ENCODE measurements at places on chromosomes 4 and X.
A peak's percentile ranks its signal among the peaks of the same experiment; 100 is the strongest.

GRCh38 chrX:63922221-63922620 is 137.2 kb upstream of the ARHGEF9 start:
- peak; percentile 79 for DNase-seq

DNA sequence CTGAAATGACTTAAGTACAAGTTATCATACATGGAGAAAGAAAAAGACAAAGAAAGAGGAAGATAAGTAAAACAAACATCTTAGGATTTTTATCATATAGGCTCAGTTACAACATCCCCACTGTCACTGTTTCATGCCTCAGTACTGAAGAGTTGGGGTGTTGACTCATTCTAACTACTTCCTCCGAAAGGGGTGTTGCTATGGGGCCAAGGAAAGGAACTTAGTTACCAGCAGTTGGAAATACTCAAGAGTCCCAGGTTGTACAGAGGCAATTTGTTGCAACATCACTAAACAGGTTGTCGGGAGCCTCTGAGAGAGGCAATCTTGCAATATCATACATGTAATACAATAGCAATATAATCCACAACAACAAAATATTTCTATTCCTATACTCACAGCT is 1264.7 kb downstream of the PCDH7 start:
- no peak for DNase-seq

DNA sequence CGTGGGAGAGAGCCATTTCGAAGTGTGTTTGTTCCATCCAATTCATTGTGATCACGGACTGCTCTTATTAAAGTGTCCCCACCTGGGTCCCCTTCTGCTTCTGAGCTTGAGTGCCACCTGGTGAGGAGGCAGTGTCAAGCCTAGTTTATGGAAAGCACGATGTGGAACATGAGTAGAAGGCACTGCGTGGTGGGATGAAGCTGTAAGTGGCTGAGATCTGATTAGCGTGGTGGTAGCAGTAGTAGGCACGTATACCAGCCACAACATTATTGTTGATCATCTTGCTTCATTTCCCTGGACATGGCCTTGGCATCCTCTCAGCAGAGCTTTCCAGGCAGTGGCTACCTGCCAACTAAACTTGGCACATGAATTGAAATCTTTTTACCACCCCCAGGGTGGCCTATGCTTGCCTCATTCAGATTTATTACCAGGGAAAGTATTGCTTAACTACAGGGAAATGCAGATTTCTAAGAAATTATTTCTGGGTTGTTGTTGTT is 46.4 kb downstream of the GPAT3 start:
- DNase-seq = peak; percentile 72

DNA sequence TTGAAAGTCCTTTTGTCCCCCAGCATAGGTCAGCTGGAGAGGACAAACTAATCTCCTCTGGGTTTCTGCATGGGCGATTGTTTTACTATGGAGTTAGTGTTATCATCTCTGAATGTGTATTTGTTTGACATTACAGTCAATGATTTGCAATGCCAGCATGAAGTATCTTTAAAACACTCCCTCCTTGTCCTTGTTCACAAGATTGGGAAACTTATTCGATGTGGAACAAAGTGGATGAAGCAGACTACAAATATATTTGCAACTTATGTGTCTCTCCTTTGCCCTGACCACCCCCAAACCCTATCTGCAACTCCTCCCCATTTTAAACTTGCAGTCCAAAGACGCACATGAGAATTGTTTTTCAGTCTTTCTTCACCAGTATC is 1.5 kb upstream of the PITX2 start:
- no peak for DNase-seq

DNA sequence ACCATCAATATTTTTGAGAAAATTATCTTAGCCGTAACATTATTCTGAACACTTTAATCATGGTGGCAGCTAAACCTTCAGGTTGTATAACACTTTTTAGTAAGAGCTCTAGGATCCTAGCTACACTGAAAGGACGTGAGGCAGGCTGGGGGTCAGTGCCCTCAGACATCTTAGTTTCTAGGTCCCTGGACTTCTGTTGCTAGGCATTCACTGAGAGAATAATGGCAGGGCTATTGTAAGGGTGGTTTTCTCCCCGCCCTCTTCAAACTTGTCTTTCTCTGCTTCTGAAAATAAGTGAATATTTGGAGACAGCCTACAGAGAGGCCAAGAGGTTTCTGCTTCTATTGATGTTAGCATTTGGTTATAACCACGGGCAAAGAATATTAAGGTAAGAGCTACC is 15.4 kb upstream of the MMRN1 start:
- DNase-seq = no peak

GRCh38 chr4:27245216-27245615 is 384.6 kb downstream of the STIM2 start:
- DNase-seq = no peak

DNA sequence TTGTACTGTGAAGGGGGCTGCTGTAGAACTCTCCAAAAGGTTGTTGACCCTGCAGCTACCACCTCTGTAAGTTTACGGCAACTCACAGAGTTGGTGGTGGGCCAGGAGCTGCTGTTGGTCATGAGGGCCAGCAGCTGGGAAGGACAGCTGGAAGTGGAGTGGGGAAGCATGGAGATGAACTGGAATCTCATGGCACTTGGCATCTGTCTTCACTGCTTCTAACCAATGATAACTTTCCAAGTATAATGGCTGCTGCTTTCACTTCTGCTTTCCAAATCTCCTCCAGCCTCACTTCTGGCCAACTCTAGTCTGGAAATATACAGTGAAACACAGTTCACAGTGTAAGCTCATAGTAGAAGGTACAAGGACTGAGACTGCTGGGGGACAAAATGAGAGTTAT is 126.5 kb upstream of the INTU start:
- DNase-seq = no peak

DNA sequence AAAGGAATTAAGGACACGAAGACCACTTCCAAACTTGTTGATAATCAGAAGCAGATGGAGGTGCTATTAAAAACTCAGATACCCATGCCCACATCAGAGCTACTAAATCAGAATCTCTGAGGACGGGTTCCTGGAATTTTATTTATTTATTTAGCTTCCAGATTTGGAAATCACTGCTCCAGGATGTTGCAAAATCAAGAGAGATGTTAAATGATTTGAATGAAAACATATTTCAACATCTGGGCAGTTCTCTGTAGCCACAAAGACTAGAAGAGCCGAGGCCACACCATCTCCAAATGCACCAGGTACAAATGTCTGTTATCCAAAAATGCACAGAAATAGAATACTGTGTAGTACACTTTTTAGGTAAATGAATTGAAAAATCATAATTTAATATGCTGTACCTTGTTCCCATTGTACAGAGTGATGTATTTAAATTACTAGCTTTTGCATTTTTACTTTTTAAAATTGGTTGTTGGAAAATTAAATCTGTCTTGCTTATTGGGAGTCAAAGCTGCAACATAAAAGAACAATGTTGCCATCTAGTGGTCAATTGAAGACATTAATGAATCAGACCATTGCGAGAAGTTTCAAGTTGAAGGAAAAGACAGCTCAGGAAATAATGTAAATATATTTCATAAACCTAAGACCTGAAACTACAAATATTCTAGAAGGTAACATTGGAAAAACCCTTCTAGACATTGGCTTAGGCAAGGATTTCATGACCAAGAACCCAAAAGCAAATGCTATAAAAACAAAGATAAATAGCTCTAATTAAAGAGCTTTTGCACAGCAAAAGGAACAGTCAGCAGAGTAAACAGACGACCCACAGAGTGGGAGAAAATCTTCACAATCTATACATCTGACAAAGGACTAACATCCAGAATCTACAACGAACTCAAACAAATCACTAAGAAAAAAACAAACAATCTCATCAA is 151.3 kb upstream of the TTC29 start:
- peak; percentile 77 for DNase-seq

- no peak for DNase-seq
These were observed 217.9 kb upstream of the AFF2 start for GRCh38 chrX:148282504-148282903.

DNA sequence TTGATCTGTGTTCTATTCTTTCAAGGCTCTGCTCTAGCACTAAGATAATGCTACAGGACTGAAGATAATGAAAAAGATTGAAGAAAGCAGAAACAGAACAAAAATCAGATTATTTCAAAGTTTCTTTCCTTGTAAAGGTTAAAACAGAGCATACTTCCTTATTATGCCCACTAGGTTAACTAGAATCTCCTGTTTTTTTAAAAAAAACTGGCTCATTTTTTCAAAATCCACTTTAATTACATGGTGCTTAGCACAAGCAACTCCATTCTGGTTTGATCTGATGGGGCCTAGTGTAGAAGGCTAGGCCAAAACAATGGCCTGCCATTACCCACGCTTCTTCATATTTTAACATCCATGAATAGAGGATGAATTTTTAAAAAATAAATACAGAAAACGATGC is 1.2 kb upstream of the UBA6 start:
- no peak for DNase-seq

DNA sequence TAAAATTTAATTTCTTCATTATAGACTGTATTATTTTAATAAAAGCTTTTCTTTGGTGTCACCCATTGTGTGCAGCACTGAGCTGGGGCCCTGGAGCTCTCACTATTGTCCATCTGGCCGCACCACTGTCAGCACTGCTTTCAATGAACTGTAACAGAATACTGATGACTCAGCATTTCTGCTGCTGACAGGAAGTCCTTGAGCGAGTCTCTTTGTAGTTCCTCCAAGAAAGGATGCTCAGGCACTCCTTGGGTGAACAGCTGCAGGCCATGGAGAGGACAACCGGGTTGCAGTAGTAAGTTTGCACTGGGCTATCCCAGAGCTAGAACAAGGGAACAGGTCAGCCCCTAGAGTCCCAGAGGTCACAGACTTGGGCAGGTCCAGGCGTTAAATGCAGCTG is 81.6 kb downstream of the SORBS2 start:
- peak; percentile 35 for DNase-seq

- DNase-seq = peak; percentile 81
These were observed 345.5 kb downstream of the ANK2 start for GRCh38 chr4:113394730-113395530.

GRCh38 chr4:42646999-42647541 is 9.8 kb downstream of the ATP8A1 start:
- DNase-seq = no peak

DNA sequence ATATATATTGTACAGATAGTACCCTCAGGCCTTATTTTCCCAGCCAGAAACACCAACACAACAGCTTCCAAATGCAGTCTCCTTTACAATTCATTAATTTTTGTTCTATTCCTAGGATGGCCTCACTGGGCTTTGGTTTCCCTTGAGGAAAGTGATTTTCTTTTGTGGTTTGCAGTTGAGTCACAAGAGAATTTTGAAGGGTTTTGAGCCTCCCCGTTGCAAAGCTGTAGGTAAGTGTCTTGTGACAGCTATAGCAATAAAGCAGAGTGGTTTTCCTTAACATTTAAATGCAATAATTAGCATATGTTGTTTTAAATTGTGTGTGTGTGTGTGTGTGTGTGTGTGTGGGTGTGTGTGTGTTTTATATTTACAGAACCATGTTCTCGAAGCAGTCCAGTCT is 54.1 kb upstream of the WDR17 start:
- DNase-seq = no peak

GRCh38 chr4:30755346-30755745 is 35.2 kb downstream of the PCDH7 start:
- no peak for DNase-seq

DNA sequence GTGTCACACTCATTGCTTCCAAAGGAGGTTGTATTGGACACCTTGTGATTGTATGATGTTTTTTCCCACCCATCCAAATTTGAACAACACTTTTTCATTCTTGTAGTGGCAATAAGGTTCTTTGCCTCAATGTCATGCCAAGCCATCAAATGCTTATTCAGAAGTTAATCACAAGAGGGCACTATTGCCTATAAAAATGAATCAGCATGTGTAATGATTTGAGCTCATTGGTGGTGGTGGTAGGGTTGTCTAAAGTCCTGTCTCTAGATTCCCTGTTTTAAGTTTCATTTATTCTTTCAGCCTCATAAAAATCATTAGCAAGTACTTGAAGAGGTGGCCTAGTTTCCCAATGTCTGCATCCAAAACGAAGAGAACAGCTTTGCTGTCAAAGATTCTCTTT is 37.0 kb downstream of the IRS4 start:
- peak; percentile 18 for DNase-seq

DNA sequence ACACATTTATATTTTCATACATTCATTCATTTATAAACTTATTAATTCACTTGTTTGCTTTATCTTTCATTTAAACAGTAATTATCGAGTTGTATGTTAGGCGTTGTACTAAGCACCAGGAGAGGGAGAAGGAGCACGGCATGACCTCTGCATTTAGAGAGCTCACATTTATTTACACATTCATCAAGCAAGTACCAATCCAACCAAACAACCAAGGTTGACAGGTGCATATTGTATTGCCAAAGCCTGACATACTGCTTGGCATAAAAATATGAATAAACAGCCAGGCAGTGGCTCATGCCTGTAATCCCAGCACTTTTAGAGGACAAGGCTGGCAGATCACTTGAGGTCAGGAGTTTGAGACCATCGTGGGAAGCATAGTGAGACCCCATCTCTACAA is 37.0 kb upstream of the CLNK start:
- DNase-seq = no peak

- DNase-seq = no peak
These were observed 15.1 kb downstream of the AWAT2 start for GRCh38 chrX:70034646-70035045.

DNA sequence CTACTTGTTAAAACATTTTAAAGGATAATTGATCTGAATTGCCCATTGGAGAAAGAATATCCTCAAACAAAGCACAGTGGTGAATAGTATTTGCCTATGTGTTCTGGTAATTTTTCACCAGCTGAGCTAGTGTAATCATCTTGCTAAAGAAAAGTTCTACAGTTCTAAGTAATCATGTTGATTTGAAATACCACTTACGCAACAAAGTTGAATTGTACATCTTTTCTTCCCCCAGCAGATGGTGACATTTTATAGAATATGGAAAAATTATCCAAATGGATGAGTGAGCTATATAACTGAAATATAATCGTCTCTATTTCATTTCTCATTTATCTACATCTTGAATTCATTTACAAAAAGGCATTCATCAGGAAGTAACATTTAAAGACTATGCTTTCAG is 9.7 kb upstream of the ZNF674 start:
- DNase-seq = peak; percentile 57

GRCh38 chr4:79472693-79473438 is 64.8 kb upstream of the GK2 start:
- DNase-seq = no peak

GRCh38 chr4:161991811-161992210 is 172.0 kb downstream of the FSTL5 start:
- no peak for DNase-seq

DNA sequence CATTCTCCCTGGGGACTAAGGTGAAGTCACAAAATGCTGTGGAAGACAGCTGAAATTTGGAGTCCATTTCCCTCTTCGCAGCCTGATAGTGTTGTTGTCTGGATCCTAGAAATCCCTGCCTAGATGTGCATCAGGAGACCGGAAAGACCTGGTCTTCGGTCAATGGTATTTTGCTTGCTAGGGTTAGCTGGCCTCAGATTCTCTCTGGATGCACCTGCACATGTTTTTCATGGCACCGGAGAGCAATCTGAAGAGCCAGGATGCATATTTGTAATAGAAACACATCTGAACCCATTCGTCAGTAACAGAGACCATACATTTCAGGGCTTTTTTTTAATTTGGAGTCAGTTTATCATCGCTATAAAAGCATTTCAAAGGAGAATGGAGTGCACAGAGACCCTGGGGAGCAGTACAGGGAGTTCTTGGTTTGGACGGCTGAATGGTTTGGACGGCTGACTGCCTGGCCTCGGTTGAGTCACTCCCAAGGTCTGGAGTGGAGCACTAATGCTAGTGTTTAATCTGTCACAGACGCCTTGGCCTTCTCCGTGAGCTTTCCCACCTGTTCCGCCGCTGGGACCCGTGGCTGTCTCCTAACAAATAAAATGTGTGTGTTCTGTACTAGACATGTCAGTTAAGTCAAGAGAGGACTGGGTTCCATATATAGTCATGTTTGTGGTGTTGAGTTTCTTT is 7.5 kb upstream of the PDLIM3 start:
- no peak for DNase-seq

GRCh38 chr4:124386648-124387047 is 325.9 kb downstream of the ANKRD50 start:
- no peak for DNase-seq
